ENCODE measurements at places on chromosomes 5 and 9.

DNA sequence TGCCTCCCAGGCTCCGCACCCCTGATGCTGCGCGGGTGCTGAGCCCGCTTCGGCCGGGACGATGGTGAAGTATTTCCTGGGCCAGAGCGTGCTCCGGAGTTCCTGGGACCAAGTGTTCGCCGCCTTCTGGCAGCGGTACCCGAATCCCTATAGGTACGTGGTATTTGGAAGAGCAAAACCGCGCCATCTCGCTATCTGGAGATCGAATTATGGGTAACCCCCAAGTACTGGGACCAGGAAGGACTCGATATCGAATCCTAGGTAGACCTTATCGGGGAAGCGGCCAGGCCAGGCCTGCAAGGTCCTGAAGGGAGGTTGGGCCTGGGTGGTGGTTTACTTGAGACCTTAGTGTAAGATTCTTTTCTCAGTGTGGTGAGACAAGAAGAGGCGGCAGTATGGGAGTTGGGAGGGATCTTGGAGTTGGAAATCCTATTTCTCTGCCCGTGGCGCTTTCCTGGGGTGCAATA lies 359 bp downstream of the PRELID1 start:
- DNase-seq: no peak

DNA sequence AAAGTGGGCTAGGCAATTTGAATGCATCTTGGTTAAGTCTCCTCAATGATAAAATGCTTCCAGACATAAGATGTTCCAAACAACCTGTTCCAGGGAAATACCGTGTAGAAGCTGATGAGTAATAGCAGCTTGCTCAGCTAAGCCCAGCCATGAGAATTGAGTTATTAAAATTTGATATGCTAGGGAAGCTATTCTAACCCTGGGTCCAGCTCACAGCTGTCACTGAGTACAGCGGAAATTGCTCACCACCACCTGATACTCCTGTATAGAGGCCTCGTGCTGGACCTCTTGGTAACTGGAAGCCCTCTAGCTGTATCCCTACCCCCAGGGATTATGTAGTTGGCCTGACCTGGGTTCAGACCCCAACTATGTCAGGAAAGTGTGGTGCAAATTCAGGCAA lies 521.3 kb upstream of the TRPC7 start:
- no peak for DNase-seq

DNA sequence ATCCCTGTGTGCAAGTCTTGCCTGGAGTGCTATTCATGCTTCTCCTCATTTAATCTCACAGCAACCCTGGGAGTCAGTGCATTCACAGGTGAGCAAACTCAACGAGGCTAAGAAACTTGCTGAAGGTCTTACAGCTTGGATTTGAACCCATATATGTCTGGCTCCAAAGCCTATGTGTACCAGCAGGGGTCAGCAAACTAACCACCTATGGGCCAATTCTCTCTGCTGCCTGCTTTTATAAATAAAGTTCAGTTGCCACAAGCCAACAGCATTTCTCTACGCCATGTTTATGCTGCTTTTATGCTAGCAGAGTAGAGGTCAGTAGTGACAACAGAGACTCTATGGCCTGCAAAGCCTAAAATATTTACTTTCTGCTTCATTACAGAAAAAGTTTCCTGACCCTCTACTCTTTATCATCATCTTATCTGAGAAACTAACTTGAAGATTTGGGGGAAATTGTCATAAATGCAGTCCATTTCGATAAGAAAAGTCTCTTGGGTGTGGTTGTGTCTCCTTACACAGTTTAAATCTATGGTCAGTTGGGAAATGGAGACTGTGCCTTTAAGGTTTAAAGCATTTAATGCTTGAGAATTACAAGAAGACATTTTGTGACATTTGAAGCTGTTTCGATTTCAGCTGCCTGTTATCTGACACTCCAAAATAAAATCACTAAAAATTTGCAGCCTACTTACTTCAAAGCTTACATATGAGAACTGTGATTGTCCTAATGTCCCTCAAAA lies 137.7 kb downstream of the PRELID2 start:
- DNase-seq: no peak

- DNase-seq: no peak
These were observed 102.7 kb downstream of the OSMR start for GRCh38 chr5:38948501-38948900.

DNA sequence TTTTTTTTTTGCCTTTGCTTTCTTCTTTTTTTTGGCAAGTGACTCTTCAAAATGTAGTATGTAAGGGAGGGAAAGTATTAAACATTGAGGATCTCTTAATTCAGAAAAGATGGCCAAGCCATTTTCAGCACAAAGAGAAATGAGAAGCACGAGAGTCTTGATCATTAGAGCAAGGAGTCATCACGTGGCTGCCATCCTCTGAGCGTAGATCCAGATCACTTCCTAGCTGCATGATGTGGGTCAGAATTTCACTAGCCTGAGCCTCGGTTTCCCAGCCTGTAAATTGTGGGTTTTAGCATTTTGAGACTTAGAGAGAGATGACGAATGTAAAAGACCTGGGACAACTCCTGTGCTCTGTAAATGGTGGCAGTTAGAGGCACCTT lies 312.9 kb downstream of the ARHGEF28 start:
- no peak for DNase-seq

DNA sequence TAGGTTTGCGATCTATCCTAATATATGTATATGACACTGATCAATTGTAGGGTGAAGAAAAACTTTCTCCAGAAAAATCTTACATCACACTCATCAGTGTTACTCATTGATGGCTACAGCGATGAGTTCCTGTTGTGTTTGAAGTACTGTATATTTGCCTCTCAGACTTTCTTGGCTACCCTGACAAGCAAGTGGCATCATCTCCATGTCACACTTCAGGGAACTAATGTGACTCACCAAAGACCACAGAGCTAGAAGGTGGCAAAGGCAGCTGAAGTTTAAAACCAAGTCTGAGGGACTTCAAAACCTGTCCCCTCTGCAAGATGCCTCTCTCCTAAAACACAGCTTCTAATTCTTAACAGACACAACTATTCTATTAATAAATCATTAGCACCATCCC lies 451.4 kb downstream of the CTNND2 start:
- no peak for DNase-seq

GRCh38 chr9:88462191-88462590 lies 72.8 kb upstream of the NXNL2 start:
- no peak for DNase-seq

DNA sequence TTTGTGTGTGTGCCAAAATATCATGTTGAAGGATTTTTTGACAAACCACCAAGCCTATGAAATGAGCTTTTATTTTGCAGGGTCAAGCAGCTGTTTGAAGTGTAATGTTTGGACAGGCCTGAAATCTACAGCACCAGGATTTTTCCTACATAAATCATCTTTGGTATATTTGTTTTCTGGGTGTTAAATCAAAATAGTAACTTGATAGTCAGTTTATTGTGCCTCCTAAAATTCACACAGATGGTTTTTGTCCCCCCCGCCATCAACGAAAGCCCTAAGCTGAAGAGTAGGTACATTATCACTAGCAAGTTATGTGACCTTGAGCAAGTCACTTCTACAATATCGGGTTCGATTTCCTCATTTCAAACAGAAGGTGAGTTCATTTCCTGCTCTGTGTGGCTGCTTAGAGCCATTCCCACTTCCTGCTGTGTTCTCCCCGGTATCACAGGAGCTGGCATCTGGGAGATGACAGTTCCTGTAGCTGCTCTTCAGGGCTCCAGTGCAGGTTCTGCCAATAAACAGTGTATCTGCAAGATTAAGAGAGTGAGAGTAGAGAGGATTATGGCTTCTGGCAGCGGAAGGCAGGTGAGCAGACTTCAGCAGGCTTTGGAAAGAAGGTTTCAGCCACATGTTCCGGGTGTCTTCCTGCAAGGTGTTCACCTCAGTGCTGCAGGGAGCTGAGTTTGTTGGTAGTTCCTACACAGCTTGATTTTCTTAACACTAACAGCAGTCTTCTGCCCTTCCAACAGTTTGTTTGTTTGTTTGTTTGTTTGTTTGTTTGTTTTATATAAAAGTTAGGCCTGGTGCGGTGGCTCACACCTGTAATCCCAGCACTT lies 48.4 kb upstream of the GNE start:
- no peak for DNase-seq

- DNase-seq: no peak
These were observed 27.4 kb downstream of the ABO start for GRCh38 chr9:133247632-133248031.

- peak; percentile 79 for DNase-seq
These were observed at the start of gene CDK7 for GRCh38 chr5:69234457-69235268. Gene CDK7 (plus strand): TSS chr5:69234886. CDS start chr5:69234976, 90 bp downstream.

DNA sequence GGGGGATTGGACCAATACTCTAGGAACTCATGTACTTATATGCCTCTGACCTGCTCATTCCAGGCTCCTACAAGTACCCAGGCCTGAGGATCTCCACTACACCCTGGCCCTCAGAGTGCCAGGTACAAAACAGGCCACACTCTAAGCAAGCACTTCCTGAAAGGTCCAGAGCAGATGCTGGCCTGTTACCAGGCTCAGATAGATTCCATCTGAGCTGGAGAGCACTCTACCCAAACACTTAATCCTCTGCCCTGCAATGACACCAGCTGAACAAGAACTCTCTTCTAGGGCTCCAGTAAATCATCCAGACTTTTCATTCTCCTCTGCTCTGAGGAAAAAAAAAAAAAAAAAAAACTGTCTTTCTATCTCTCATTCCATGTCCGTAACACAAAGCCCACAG lies 2.9 kb downstream of the P4HA2 start:
- DNase-seq: no peak

DNA sequence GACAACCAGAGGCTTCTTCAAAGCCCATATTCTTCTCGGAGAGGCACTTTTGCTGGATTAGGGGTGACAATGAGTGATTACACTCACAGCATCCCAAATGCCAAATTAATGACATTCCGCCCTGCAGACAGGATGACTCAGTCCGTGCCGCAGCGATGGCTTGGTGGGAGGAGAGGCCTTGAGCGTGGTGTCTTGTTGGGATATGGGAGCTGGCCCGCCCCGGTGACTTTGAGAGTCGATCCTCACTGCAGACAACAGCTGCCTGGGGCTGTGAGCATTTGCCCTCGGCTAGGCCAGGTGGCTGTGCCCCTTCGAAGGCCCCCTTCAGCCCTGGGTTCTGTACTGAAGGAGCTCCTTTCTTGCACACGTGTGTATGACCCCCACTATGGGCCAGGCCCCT lies 29.8 kb downstream of the OLFM1 start:
- DNase-seq: no peak

DNA sequence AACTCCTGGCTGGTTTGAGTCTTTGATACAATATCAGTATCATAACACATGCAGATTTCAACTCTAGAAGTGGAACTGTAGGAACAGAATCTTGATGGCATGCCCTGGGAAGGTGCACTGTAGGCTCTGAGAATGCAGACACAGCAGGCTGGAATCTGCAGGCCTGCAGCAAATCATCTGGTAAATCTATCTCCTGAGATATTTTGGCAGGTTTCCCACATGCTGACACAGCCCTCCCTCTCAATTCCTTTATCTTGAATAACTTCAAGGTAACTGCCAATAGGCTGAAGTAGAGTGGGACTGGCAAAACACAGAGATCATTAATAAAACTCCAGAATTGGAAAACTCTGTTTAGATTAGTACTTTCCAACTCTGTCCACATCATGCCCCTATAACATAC lies 177.8 kb upstream of the PCSK5 start:
- no peak for DNase-seq

GRCh38 chr5:84306601-84307000 lies 78.1 kb downstream of the EDIL3 start:
- no peak for DNase-seq

GRCh38 chr5:58450811-58451629 lies 8.9 kb downstream of the PLK2 start:
- no peak for DNase-seq

- DNase-seq: no peak
These were observed 101.2 kb downstream of the ESM1 start for GRCh38 chr5:54884195-54884536.

GRCh38 chr9:127927201-127927987 lies 3.2 kb downstream of the PIP5KL1 start:
- DNase-seq: no peak

GRCh38 chr5:88761939-88762338 lies 121.0 kb downstream of the MEF2C start:
- no peak for DNase-seq

DNA sequence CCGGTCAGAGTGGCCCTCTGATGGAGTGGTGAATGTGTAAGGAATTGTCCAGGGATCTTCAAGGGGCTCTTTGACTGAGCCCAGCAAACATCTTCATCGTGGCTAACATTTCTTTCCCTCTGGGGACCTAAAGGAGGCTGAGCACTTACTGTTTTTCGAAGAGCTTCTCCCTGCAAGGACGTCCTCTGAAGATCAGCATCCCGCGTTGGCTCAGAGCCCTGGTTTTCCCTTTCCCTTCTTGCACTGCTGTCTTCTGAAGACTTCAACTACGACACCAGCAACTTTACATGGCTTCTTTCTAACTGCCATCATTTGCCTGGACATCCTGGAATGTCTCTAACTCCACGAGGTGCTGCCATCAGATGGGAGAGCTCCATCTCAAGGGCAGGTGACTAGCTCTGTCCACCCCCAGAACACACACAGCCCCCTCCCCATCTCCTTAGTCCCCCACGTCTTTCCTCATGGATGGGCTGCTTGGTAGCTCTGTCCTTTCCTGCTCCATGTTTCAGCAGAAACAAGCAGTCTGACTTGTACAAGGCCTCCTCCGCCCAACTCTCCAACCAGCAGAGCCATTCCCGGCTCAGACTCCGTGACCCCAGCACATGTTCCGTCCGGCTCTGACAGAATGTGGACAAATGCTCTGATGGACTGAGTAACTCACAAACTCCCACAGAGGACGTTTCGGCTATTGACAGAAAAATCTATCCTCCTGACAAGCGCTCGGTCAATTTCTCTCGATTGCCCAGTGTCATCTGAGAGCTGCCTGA lies 17.1 kb downstream of the SHB start:
- no peak for DNase-seq

DNA sequence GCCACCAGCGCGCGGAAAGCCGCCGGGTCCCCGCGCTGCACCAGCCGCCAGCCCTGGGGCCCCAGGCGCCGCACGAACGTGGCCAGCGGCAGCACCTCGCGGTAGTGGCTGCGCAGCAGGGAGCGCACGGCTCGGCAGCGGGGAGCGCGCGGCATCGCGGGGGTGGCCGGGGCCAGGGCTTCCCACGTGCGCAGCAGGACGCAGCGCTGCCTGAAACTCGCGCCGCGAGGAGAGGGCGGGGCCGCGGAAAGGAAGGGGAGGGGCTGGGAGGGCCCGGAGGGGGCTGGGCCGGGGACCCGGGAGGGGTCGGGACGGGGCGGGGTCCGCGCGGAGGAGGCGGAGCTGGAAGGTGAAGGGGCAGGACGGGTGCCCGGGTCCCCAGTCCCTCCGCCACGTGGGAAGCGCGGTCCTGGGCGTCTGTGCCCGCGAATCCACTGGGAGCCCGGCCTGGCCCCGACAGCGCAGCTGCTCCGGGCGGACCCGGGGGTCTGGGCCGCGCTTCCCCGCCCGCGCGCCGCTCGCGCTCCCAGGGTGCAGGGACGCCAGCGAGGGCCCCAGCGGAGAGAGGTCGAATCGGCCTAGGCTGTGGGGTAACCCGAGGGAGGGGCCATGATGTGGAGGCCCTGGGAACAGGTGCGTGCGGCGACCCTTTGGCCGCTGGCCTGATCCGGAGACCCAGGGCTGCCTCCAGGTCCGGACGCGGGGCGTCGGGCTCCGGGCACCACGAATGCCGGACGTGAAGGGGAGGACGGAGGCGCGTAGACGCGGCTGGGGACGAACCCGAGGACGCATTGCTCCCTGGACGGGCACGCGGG lies at the start of gene TERT:
Gene TERT, minus strand, starts transcription at position 234 of the 815 bp plus-strand sequence. Its CDS starts 79 bp downstream, at position 155.
- DNase-seq: peak; percentile 71

GRCh38 chr5:9166202-9167112 lies 379.4 kb downstream of the SEMA5A start:
- no peak for DNase-seq

Measured in activated CD4-positive, alpha-beta T cell treated with anti-CD3 and anti-CD28 coated beads, Interleukin-2, amount 50 U/mL, for 24 hours (primary cell).